ENCODE measurements at places on chromosomes 7 and 10.
A peak's percentile ranks its signal among the peaks of the same experiment; 100 is the strongest.

GRCh38 chr7:40463446-40463845 lies 328.6 kb downstream of the SUGCT start:
- no peak for DNase-seq

- no peak for DNase-seq
Observed at GRCh38 chr7:144048648-144049047, at the start of gene OR2A5. OR2A5 (plus strand) TSS chr7:144048948; CDS start chr7:144050402, 1,454 bp downstream.

GRCh38 chr10:70549962-70550458 lies 52.5 kb downstream of the PRF1 start:
- peak; percentile 55 for DNase-seq

- DNase-seq: no peak
Observed at GRCh38 chr10:21020545-21020944, 123.4 kb upstream of the NEBL start.

DNA sequence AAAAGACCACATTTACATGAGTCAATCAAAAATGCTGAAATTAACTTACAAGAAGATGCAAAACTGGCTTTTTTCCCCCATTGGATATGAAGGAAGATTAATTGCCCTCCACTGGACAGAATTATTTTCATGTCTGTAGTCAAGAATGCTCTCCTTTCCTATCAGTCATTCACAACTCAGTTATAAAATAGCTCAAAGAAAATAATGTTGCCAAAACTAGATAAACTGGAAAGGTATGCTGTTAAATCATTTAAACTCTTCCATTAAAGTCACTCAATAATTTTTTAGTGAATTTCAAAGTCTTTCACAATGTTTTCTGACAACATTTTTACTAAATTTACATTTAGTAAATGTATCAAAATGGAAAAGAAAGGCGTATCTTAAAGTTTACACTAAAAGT lies 384.5 kb downstream of the HGF start:
- DNase-seq: no peak

DNA sequence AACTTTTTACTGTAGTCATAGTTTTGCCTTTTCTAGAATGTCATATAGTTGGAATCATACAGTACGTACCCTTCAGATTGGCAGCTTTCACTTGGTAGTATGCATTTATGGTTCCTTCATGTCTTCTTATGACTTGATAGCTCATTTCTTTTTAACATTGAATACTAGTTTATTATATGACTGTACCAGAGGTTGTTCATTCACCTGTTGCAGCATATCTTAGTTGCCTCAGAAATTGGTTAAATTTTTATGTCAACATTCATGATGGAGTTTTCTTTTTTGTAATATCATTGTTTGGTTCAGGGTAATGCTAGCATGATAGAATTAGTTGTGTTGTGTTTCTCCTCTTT lies 94.8 kb upstream of the CDK13 start:
- no peak for DNase-seq

- no peak for DNase-seq
Observed at GRCh38 chr7:106520962-106521514, 139.9 kb downstream of the CCDC71L start.

GRCh38 chr7:106381252-106381651 lies 96.5 kb upstream of the NAMPT start:
- DNase-seq: no peak

DNA sequence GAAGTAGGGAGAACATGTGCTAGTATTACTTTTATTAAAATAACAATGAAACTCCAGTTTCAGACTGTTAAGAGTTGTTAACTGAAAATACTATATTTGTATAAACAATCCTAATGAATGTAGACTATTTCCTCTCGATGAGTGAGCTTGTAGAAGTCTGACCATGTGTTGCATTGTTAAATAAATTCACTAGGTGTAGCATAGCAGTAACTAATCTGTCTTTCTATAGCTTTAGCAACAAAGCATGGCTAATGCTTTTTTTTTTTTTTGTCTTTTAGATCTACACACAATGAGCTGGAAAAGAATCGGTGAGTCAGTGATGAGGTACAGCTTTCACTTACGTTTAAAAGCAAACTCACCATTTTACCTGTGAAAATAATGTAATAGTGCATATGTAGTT lies 37.1 kb downstream of the MXI1 start:
- no peak for DNase-seq

- no peak for DNase-seq
Observed at GRCh38 chr7:47438411-47439029, 143.4 kb downstream of the TNS3 start.

GRCh38 chr7:3374239-3374638 lies 73.2 kb downstream of the SDK1 start:
- no peak for DNase-seq

DNA sequence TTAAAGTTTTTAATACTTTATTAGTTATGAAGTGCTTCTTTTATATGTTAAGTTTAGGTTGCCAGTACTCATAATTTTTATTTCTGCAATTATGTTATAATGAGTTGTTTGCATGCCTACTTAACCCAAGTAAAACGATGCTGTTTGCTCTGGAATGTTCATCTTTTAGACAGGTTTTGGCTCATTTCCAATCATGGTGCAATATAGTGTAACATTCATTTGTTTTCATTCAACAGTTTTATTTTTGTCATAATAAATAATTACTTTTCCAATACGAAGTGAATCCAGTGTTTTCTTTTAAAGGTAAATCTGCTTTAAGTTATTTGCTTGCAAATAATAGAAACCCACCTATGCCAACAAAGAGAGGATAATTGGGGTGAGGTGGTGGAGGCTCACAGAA lies 22.1 kb downstream of the ARL5B start:
- DNase-seq: no peak

GRCh38 chr7:140403878-140404564 lies at the start of gene RAB19:
RAB19 (plus strand) TSS chr7:140404058; CDS start chr7:140407647, 3,589 bp downstream.
- peak; percentile 60 for DNase-seq

GRCh38 chr10:125325326-125325725 lies 165.0 kb upstream of the CTBP2 start:
- no peak for DNase-seq

DNA sequence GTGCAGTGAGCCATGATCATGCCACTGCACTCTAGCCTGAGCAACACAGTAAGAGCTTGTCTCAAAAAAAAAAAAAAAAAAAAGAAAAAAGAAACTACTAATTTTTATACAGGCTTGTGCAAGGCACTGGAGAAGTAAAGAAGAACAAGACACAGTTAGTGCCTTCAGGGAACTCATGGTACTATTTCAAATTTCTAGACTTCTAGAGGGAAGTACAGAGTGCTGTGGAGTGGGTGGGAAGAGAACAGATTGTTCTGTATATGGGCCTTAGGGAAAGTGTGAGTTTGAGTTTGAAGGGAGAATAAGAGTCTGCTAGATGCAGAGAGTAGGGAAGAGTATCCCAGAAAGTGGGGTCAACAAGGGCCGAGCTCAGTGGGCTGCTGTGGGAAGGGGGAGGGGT lies 234.8 kb downstream of the PHTF2 start:
- no peak for DNase-seq

GRCh38 chr7:77199013-77199966 lies at the start of gene FGL2:
FGL2 (minus strand) TSS chr7:77199819; CDS start chr7:77199793, 26 bp downstream.
- no peak for DNase-seq

DNA sequence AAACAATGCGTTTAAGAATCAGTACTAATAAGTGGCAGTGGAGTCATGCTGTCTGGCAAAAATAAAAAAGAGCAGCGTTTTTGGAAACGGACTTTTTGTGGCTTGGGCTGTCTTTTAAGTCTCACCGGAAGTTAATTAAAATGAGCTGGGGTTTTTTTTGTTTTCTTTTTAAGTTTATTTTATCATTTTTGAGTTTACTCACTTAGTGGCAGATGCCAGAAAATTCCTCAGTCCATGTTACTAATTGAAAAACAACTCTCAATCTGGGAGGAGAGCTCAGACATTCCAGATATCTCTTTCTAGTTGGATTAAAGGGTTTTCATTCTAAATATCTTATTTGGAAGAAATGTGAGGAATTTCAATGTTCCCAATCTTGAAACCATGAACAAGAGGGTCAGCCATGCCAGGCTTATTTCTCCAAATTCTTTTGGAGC lies 133.8 kb upstream of the AGR3 start:
- DNase-seq: no peak

- no peak for DNase-seq
Observed at GRCh38 chr10:75057680-75058079, 53.8 kb upstream of the SAMD8 start.
